ENCODE measurements at places on chromosomes 2 and 18. TPM values are rescaled to one million over a fixed set of nuclear protein-coding genes. Genes with fewer than 3 reads are reported as not detected.

GRCh38 chr2:218009231-218009630 is 6.4 kb upstream of the TNS1 start:
- DNase-seq: no peak
- peak overlapping the region; percentile 52 for H3K4me3 ChIP-seq
- no peaks in the 10 kb centered on the region for H3K36me3 ChIP-seq
- H3K27me3 ChIP-seq: no peaks in the 10 kb centered on the region
- peaks cover 59% of the 10 kb centered on the region for H3K4me1 ChIP-seq

The C2orf92 gene
- total RNA-seq: 11.0 TPM

GRCh38 chr18:42080340-42080739 is 125.3 kb downstream of the PIK3C3 start:
- no peaks in the 10 kb centered on the region for H3K27me3 ChIP-seq
- H3K4me3 ChIP-seq: no peak overlapping the region
- H3K36me3 ChIP-seq: no peaks in the 10 kb centered on the region
- DNase-seq: no peak

The GKN2 gene
- total RNA-seq: not detected

The IL1R2 gene
- 63.3 TPM for total RNA-seq

Measured in vagina (tissue), 2 donors.